ENCODE measurements at places on chromosomes 3 and 15.

DNA sequence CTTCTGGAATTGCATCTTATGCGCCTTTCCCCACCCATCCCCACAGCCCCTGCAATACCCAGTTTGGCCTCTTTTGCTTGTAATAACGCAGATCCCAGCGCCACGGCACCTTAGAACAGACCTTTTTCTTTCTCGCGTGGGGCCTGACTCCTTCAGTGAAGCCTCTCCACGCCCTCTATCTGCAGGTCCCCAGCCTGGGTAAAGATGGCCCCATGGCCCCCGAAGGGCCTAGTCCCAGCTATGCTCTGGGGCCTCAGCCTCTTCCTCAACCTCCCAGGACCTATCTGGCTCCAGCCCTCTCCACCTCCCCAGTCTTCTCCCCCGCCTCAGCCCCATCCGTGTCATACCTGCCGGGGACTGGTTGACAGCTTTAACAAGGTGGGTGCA lies 594 bp downstream of the CRELD1 start:
- DNase-seq, result peak; percentile 10

DNA sequence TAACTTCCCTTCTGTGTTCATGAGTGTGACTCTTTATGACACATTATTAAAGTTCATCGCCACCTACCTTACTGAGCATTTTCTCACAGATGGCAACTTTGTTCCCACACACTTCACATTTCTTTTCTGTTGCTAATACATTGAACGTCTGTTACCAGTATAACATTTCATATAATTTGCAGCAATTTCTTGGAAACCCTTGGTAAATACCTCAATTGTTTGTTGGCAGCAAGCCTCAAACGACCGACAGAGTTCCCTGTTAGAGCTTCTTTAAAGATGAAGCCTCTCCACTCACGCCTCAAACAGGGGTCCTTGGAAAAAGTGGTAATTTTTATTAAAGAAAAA lies 3.2 kb upstream of the CHSY1 start:
- DNase-seq, result no peak

GRCh38 chr3:23662079-23662617 lies 143.6 kb upstream of the UBE2E1 start:
- DNase-seq, result no peak

DNA sequence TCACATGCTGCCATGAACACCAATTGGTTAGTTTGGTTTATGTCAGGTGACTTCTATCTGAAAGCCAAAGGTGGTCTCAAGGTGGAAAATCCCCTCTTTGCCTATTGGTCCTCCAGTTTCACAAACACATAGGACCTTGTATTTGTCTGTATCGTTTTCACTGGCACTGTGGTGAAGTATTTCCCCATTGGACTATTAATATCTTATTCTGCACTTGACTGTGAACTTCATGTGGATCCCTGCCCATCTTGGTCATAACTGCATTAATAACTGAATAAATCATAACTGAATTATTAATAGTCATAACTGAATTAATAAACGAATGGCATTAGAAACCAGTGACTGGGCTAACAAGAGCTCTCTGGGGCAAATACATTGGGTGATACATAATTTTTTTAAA lies 341.3 kb upstream of the ADAMTS9 start:
- DNase-seq, result no peak

DNA sequence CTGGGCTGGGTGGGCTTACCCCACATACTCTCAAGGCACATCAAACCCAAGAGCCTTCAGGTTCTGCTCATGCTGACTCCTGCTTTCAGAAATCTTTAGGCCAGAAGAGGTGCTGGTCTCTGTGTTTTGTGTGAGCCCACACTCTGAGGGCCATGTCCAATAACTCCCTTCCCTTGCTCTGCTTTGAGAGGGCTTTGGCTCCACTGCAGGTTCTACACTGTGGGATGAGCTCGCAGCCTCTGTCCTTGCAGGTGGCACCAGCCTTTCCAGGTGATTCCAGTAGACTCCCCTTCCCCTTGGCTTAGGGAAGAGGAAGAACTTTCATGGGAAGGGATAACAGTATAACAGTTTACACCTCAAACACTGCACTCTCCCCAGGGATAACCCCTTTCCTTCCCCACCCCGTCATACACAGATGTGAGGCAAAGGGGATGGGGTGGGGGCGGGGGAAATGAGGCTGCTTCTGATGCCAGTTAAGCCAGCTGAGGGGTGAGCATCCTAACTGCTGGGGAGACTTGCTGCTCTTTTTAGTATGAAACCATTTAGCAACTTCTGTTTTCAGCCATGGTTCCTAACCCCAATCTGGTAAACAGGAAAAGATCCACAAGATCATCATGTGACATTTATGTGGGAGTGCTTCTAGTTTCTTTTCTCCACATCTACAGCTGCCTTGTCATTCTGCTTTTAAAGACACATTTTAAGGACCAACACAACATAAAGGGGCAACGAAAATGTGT lies 262.4 kb downstream of the SLC9A9 start:
- DNase-seq, result no peak

GRCh38 chr3:179688850-179689249 lies 36.0 kb downstream of the USP13 start:
- DNase-seq, result no peak

DNA sequence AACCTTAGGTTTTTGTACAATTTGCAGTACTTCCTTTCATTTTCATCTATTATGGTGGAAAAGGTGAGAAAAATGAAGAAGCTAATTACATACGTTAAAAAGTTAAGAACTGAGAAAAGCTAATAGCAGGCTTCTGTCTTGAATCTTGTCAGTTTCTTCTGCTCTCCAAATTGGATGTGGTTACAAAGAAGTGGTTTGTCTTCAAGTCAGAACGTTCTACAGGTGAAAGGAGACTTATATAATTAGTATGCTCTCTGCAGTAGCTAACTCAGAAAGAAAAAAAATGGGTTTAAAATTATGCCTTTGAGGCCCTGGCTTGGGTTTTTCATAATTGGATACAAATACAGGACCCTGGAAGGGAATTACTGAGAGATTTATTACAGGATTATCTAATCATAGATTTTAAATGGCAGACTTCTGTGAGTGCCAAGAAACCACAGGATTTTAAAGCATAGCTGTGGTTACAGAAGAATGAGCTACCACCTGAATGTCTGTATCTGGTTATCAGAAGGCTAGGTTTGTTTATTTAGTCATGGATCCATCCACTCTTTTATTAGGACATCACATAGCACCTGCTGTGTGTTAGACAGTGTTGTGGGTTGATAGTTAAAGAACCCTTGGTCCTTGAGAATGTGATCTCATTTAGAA lies 528.1 kb upstream of the MCTP2 start:
- no peak for DNase-seq

DNA sequence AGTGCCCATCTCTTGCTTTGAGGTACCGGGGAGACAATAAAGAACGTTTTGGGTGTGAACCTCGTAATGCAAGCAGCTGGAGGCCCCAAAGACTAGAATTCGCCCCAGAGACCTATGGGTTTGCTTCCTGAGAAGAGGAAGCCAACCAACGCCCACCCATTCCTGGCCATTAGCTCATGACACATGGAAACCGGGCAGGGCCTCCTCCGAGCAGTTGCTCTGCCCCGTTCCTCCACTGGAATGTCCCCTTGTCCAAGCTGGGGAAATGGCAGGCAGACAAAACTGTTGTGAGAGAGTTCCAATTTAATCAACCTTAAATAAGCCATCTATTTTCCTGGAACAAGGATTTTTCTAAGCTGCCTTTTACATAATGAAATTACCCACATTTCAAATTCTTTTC lies 250.9 kb upstream of the IGF1R start:
- no peak for DNase-seq

DNA sequence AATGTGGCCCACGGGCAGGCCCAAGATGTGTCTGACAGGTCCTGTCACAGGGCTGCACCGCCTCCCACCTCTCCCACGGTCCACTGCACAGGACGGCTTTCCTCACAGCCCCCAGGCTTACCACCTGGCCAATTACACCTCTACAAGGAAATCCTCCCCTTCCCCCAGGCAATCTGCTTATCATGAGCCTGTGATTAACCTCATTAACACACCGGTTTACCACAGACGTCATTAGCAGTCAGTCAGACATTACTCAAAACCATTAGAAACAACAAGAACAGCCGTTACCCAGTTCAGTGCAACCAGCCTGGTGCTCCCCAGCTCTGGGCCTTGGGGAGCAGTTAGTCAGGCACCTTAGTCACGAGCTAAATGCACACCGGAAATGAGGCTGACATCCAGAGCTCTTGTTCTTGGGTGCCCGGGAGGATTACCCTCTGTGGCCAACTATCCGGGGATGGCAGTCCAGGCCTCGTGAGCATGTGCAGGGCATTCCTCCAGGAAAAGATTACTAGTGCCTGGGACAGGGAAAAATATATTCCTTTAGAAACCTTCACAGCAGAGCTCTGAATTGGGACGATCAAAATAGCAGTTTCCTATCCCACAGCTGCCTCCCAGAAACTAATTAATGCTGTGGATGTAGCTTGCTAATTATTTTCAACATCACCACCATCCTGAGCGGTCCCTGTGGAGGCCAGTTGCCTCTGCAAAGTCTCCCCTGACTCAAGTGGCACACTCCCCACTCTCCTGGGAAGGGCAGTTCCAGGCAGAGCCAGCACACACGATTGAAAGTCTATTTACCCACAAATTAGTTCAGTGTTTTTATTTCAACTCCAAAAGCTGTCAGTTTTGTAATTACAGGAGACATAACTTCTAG lies 117.4 kb upstream of the ZBED2 start:
- no peak for DNase-seq

GRCh38 chr3:113214917-113215595 lies 3.7 kb downstream of the BOC start:
- no peak for DNase-seq

DNA sequence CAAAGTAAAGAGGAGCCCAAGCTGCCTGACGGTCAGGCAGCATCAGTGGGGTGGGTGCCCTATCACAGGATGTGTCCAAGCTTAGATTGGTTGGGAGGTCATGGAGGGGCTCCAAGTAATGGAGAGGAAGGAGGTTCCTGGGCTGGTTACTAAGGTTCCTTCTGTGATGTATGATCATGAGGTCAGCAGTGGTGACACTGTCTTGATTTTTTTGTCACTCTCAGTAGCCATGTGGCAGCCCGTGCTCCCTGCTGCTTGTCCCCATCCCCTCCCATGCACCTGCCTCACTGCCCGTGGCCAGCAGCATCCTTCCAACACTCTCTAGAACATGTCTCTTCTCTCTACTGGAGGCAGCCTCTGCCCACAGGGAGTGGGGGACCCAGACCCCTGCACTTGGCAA lies 261.7 kb downstream of the TLE3 start:
- no peak for DNase-seq

DNA sequence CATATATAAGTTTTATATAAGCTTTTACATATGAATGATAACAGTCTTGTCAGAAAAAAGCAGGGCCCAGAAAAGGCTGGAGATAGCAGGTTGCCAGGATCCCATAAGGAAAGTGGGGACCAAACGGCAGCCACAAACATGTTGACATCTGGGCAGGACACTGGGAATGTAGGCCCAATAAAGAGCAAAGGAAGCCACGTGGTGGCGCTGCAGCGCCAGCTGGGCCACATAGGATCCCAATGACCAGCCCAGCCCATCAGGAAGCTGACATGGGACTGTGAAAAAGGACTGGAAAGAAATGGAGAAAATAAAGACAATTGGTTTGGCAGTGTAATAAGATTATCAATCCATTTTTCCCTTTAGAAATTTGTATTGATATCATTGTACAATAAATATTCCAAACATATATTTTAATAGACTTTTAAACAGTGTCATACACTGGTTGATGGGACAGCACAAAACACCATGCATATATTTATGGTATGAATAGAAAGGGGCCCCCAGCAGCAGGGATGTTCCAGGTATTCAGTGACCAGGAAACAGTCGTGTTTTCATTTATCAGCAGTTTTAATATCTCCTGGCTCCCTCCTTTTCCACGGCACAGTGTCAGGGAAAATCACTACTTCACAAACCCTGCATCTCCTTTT lies 89.0 kb upstream of the STRIT1 start:
- peak; percentile 85 for DNase-seq

- DNase-seq, result no peak
These were observed at the start of gene CFAP44 for GRCh38 chr3:113441051-113441770. TSS of gene CFAP44 (minus strand) at chr3:113441493. CDS start at chr3:113433664, 7,829 bp downstream.

DNA sequence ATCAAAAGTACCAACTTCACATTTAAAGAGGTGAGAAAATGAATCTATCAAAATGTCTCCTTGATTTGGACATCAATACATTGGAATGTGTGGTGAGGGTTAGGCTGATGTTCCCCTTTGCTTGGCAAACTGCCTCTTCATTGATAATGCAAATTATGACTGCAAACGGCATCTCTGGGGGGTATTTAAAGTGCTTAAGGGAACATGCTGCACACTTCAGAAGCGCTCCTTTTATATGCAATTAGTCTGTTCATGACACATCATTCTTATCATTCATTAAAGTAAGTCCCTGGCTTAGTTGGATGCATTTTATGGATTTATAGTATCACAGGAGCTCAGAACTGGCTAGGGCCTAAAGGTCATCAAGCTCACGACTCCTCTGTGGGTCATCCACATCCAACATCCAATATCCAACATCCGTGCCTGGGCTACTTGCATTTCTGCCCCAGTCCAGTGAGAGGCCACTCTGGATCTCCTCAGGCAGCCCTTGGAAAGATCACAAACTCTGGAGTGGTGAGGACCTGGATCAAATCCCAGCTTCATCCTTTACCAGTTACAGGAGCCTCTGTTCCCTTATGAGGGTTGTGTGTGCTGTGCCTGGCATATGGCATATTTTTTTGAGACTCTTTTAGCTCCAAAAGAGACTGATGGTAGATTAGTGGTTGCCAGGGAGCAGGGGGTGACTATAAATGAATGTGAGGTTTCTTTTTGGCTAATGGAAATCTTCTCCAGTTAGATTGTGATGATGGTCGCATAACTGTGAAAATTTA lies 136.8 kb upstream of the FOXB1 start:
- peak; percentile 84 for DNase-seq

DNA sequence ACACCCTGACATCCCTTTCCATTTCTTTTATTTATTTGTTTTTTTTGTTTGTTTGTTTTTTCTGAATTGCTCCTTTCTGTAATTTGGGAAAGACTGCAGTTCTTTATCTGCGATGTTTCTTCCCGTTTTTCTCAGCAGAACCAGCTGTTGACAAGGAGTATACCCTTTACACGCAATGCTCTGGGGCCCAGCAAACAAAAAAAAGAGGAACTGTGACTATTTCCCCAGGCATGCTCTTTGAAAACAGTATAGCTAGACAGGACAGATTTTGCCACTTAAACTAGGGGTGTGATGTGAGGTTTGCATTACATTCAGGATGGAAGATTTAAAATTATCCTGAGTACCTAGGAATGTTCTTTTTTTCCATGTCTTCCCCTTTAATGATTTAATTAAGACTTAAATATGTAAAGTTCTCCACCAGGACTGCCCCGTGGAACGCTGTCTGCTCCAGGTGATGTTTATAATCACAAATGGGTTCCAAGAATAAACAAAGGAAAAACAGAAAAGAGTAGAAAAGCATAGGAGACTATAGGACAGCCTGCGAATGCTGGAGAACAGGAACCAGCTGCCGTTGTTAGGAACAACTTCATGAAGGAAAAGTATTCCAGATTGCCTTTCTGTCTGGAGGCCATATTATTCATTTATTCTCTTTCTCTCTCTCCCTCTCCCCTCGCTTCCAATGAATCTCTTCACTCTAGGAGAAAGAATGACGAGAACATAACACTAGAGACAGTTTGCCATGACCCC lies 43.3 kb downstream of the TGFBR2 start:
- DNase-seq, result no peak

Measured in NCI-H446 (cell line).